ENCODE measurements at places on chromosomes 12 and 14.

DNA sequence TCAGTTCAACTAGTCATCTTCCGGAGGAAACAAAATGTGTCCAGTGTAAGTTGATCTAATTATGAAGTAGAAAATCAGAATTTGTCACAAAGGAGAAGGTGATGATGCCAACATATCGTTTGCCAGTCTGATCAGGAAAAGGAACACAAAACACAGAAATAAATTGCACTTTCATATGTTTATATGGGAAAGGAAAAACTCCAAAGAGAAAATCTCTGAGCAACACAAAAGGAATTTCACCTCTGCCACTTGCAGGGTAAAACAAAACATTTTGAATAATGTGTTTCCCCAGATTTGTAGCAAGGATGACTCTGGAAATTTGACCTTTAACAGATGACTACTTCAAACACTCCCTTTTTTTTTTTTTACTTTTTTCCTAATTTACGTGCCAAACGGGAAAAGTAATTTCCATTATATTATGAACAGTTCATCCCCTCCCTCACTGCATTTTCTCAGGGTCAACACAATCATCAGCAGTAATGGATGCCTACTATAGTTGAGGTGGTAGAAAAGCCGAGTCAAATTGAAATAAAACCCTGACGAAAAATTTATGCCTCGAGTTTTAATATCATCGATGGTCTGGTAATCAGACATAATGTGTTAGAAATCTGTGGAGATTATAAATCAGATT, 25.6 kb downstream of the MGAT4C start:
- no peak for DNase-seq

GRCh38 chr14:59293935-59294661, 105.6 kb downstream of the DAAM1 start:
- DNase-seq, result no peak

DNA sequence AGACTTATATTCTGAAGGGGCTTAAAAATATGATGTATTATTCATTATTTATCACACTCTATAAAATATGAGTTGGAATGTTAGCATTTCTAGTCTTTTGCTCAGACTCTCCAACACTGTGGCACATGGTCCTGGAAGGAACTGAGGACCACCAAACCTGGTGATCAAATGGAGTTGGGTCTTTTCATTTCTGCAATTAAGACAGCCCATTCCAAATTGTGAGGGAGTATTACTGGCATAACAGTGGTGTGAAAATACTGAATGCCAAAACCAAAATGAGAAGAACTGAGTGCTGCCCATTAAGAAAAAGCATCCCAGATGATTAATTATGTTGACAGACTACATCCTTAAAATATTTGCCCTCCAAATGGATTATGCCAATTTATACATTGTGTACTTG, 90.8 kb downstream of the NPAS3 start:
- no peak for DNase-seq

DNA sequence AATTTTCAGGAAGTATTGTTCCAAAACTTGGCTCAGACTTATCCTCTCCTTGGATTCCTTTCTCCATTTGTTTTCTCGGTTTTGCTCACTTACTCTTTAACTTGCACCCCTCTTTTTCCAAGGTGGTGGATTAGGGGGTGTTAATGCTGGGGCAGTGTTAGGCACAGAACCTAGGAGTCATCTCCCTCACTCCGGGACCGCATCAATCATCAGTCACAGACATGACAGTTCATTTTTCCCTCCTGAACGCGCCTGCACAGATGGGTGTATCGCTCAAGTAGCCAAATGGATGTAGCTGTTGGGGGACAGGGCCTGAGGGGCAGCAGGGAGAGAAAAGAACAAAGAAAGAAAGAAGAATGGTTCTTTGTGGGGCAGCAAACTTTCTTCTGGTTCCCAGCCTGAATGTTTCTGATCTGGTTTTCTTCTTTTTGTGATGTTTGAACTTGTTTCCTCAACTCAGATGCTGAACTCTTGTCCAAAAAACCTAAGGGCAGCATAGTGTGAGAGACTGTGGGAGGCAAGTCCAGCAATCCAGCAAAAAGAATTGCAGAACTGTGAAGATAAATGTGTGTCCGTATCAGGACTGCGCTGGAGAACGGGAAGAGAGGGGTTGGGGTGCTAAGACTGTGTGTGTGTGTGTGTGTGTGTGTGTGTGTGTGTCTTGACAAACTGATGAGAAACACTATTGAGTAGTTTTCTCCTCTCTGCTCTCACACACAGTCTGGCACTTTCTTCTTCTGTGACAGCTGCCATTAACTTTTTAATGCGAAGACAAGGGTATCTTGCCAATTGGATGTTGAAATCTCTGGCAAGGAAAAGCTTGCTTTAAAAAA, 131.1 kb downstream of the FBXL14 start:
- DNase-seq, result no peak

- no peak for DNase-seq
Measured at GRCh38 chr12:88946372-88946997, 366.2 kb upstream of the KITLG start.

- no peak for DNase-seq
Measured at GRCh38 chr14:103312006-103312635, 21.9 kb upstream of the EIF5 start.

DNA sequence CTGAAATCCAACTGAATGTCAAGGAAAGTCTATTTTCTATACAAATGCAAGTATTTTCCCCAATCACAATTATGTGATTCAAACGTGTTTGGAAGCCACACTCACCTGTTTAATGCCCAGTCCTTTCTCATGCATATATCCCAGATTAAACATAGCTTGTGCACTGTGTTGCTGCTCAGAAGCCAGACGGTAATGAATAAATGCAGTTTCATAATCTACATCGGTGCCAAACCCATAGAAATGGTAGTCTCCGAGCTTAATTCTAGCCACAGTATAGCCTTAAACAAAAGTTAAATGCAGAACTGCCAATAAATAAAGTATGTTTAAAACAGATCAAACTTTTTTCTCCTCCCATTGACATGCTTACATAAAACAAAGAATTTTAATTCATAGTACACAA, 49.5 kb downstream of the SEL1L start:
- no peak for DNase-seq

GRCh38 chr14:105605464-105606304, 79.3 kb downstream of the TMEM121 start:
- no peak for DNase-seq

DNA sequence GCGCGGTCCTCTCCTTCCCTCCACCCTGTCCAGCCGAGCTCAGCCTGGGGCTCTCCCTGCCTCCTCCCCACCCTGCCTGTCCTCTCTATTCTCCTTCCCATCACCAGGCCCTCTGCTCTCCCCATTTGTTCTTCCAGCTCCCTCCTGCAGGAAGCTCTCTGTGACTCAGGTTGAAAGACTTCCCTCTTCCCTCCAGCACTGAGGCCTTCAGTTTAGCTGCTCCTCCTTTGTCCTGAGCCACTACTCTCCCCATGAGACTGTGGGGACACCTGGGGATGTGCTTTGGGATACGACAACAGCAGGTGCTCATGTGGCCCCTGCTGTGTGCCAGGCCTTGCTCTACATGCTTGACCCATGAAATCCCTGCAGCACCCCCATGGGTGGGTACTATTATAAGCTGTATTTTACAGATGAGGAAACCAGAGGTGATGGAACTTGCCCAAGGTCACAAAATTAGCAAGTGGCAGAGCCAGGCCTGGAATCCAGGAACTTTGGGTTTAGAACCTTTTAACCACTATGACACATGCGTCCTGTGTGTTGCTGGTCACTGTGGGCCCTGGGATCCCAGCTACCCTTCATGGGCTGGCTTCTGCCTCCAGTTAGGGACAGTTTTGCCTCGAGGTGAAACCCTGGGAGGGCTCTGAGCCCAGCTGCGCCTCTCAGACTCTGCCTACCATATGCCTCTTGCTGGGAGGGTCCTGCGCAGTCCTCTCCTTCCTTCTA, 5.5 kb downstream of the KRT80 start:
- DNase-seq, result no peak

GRCh38 chr12:90854136-90854689, 100.8 kb downstream of the CCER1 start:
- DNase-seq, result no peak

Data from activated CD4-positive, CD25-positive, alpha-beta regulatory T cell (primary cell).